ENCODE measurements at places on chromosomes 2 and 18.

GRCh38 chr2:134244086-134244485 is 9.8 kb upstream of the MGAT5 start:
- peak; percentile 54 for DNase-seq

GRCh38 chr2:215968499-215968898 is 44.9 kb downstream of the MREG start:
- DNase-seq: no peak

- DNase-seq: peak; percentile 84
Measured at GRCh38 chr2:221529943-221530652, 42.0 kb downstream of the EPHA4 start.

DNA sequence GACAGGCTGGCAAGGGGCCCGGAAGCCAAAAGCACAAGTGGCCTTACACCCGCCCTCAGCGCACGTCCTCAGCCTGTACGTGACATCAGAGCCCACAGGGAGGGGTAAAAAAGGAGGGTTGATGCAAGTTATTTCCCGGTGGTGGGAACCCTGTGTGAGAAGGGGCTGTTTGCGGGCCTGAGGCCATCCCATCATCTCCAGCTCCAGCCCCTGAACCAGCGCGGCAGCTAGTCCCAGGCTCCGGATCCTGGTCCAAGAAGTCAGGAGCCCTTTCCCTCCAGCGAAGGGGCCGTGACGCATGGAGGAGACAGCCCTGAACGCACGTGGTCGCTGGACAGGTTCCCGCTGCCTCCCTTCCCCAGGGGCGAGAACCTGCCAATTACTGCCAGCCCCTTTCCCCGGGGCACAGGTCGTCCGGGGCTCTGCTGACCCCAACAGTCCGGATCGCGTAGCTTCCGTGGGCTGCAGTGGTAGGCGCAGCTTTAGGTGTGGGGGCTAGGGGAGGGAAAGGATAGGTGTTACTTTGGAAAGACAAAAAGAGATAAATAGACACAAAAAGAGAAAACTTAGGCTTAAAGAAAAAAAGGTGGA is 1.3 kb upstream of the LRP2 start:
- no peak for DNase-seq

- no peak for DNase-seq
Measured at GRCh38 chr18:36769611-36770314, 59.0 kb downstream of the TPGS2 start.

- DNase-seq: peak; percentile 20
Measured at GRCh38 chr2:233489666-233490065, 76.9 kb downstream of the USP40 start.

- DNase-seq: peak; percentile 94
Measured at GRCh38 chr2:113283704-113284284, 5.1 kb upstream of the PAX8 start.

DNA sequence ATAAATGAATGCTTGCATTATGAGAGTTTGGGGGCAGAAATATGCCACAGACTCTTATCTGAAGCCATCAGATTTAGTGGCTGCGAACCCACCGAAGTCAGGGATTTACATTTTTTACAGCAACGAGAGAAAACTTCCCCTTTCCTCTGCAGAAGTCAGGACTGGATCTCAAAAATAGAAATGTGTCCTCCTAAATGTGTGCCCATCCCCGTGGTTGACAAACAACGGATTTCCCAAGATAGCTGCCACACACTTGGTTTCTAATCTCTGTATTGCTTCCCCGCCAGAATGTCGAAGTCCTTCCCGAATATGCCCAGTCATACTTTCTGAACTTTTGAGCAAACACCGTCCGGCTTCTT is 879 bp upstream of the ADAM23 start:
- DNase-seq: no peak

- DNase-seq: no peak
Measured at GRCh38 chr2:156338578-156338977, 6.1 kb upstream of the NR4A2 start.

GRCh38 chr2:47735912-47736311 is 47.0 kb upstream of the MSH6 start:
- DNase-seq: no peak

GRCh38 chr2:67930156-67930555 is 132.6 kb downstream of the C1D start:
- DNase-seq: peak; percentile 12

DNA sequence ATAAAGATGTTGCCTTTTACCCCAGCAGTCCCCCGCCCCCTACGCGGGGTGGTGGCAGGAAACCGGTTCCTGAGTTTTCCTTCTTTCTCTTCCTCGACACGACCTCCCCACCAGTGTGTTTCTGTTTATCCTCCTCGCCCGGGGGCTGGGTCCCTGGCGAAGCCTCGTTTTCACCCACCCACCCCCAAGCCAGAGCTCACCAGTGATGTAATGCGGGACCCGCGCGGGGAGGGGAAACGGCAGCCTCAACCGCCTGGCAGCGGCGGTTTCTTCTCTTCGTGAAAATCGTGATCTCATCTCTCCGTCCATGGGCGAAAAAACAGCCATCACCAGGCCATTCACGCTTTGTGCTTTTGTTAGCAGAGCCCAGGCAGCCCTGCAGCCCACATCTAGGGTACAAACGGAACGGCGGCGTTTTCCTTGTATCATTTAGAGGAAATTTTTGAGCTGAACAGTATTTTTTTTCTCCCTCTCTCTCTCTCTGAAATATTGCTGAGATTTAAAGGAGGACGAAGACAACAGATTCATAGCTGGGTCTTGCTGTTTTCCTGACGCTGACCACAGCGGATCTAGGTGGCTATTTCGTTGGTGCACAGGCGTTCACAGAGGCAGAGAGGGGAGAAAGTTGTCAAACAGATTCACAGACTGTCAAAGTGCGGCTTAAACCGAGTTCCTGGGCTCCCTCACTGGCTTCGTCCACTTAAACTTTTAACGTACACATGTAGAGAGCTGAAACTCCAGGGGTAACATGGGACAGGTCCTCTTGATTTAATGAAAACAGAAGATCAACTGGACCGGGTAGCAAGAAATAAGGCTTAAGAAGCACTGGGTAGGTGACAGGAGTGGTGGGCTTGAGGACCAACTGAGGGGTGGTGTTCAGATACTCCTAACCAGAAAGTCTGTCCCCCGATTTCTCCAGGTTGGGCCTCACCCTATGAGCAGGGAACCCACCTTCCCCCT is 21.9 kb upstream of the PAX3 start:
- DNase-seq: no peak
